ENCODE measurements at places on chromosomes 16 and 17.
A peak's percentile ranks its signal among the peaks of the same experiment; 100 is the strongest.

DNA sequence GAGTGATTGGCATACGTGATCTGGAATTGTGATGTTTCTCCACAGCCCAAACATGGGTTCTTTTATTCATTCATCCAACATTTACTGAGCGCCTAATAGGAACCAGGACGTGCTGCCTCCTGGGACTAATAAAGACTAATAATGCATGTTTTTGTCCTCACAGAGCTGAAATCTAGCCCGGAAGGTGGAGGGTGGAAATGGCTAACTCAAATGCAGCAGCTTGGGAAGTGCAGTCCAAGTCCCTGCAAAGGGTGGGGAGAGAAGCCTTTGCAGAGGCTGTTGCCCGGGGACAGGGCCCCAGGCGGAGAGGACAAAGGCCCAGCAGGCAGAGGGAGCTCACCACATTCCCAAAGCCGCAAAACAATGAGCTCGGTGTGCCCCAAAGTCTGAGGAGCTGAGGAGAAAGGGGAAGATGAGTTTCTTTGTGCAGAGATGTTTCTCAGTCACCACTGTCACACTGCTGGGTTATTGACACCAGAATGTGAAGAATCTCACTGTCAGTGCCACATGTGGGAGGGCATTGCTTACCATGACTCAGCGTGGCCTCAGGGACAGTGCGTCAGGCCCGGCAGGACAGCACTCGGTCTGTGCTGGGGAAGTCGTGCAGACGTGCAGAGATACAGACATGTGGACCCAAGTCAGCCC, 118.2 kb upstream of the CHMP6 start:
- DNase-seq = no peak

DNA sequence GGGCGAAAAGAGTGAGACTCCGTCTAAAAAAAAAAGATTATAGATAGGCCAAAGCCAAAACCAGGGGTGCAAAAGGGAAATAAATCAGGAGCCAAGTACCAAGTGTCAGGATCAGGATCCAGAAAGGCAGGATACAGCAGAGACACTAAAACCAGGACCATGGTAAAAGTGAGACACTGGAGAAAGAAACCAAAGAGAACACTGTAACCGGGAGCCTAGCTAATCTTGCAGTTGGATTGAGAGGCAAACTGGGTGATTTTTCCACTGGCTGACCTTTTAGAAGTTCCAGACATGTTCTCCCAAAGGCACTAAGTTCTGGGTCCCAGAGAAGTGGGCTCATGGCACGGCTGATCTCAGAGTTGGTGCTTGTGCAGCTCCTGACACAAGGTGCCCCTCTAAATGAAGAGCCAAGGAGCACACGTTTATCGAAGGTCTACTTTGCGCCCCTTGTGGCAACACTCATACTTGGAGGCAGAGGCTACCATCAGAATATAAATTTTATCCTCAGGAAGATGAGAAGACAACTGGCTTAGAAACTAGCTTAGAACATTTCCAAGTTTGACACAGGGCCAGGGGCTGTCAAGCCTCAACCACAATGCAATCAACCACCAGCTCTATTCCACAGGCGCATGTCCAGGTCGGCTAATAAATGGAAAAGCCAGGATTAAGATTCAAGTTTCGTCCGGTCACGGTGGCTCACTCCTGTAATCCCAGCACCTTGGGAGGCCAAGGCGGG, 27.5 kb upstream of the HELZ start:
- no peak for DNase-seq

- no peak for DNase-seq
These were observed 1084.4 kb upstream of the RBFOX1 start for GRCh38 chr16:6248199-6248598.

DNA sequence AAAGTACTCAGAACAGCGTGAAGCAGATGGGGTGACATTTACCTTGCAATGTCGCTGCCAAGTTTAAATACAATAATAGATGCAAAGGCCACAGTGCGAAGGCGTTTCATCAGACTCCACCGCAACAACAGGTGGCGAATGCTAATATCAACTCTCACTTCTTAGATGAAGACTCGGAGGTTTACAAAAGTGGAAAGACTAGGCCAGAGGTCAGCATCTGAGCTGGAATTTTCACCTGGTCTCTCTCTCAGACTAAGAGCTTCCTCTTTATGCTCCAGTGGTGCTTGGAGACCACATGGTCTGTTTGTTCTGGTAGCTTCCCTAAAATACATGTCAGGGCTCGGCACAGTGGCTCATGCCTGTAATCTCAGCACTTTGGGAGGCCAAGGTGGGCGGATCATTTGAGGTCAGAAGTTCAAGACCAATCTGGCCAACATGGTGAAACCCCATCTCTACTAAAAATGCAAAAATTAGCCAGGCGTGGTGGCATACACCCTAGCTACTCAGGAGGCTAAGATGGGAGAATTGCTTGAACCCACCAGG, 169.1 kb downstream of the XYLT1 start:
- no peak for DNase-seq

DNA sequence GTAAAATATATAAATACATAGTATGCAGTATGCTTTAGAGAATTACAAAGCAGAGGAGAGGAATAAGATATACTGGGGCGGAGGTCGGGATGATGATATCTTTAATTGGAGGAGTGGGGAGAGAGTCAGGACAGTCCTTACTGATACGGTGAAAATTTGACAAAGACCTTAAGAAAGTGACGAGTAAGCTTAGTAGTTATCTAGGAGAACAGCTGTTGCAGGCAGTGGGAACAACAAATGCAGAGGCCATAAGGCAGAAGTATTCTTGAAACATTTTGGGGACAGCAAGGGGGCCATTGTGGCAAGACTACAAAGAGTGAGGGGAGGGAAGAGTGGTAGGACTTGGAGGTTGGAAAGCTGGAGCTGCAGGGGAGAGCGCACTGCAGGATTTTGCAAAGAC, 22.3 kb upstream of the CDC6 start:
- no peak for DNase-seq

DNA sequence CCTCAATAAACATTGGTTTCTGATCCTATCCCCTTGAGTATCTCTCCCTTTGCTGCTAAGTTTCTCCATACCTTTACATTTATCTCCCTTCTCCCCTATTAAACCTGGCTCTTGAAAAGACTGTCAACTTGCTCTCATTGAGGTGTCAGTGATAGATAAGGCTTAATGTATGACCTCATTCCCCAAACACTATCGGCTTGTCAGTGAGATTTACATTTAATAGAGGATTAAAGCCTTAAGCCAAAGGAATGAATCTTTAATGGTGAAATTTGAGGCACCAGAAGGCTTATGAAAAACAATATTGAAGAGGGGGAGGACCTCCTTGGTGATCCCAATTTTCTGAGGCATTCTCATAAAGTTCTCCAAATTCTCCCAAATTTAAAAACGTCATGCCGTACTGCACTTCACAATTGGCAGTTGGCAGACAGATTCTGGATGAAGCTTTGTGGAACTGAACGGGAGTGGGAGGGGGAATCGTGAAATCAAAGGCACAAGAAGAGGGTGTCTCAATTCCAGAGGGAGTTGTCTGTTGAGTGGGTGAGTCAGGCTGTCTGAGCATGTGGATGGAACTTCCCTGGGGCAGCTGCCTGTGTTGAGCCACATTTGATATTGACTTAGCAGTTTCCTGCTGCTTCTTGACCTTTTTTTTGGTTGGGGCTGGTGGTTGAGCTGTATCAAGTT, 478.8 kb downstream of the NPIPA7 start:
- no peak for DNase-seq

- DNase-seq = no peak
These were observed 16.3 kb upstream of the CDH15 start for GRCh38 chr16:89155184-89155679.

- no peak for DNase-seq
These were observed 729 bp downstream of the DDX28 start for GRCh38 chr16:68022278-68022727.

- no peak for DNase-seq
These were observed 2.3 kb downstream of the NGFR start for GRCh38 chr17:49497148-49498028.

DNA sequence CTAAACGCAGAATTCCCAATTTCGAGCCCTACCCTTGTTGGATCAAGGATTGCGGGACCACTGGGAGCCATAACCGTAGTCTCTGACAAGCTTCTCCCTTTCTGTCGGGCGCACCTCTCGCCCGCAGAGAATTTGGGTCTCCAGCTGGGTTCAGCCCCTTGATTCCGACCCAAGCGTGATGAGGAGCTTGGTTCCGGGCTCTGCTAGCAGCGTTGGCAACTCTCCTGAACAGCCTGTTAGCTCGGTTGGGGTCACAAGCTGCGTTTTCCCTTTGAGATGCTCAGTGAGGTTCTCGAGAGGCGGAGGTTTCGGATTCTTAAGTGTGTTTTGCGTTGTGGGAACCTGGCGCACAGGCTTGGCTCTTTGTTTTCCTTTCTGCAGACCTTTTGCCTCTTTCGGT, 655 bp downstream of the ATXN1L start:
- peak; percentile 31 for DNase-seq

DNA sequence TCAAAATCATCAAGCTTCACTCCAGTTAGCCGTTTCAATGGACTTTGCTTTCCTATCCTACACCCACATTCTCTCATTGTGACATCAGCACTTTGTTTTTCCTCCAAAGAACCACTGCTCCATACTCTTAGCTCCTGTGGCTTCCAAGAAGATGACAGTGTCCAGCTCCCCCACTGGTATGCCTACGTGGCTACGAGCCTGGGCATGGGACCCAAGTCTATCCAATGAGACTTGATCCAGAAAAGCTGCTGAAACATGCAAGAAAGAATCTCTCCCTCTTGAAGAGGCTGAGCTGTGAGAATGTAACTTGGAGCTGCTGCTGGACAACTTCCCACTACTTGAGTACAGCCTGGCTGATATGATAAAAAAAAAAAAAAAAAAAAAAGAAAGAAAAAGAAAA, 9.4 kb downstream of the TOX3 start:
- no peak for DNase-seq

- DNase-seq = no peak
These were observed 47.8 kb upstream of the ZC3H18 start for GRCh38 chr16:88522276-88522949.

GRCh38 chr16:2082171-2082982, 34.6 kb downstream of the TSC2 start:
- DNase-seq = no peak

- peak; percentile 50 for DNase-seq
These were observed 516 bp downstream of the CPNE2 start for GRCh38 chr16:57092786-57093411.

DNA sequence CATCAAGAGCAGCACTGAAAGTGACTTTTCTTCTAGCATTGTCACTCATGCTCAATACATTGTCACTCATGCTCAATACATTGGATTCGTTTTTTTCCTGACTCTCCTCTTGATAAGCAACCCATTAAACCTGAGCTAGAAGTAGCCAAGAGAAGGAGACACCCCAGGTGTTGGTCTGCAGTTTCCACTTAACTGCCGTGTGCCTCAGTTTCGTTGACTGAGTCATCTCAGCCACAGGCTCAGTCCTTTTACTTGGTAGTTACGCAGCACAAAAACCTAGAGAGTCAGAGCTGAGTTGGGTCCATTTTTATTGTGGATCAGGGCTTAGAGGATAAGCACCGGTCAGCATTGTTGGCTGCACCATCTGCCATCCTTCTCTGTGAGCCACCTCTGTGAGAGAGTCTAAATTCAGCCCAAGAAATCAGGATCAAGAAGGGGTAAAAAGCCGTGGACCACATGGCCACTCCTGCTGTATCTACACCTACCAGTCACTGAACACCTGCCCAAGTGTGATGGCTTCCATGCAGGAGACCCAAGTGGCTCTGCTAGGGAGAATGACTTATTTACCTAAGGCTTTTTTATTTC, 11.3 kb downstream of the GINS2 start:
- no peak for DNase-seq

GRCh38 chr16:1678500-1679098, 520 bp downstream of the JPT2 start:
- DNase-seq = peak; percentile 39

GRCh38 chr17:79600071-79600470, 10.8 kb downstream of the RBFOX3 start:
- DNase-seq = no peak

GRCh38 chr17:9783050-9783449, 8.3 kb downstream of the DHRS7C start:
- DNase-seq = no peak

DNA sequence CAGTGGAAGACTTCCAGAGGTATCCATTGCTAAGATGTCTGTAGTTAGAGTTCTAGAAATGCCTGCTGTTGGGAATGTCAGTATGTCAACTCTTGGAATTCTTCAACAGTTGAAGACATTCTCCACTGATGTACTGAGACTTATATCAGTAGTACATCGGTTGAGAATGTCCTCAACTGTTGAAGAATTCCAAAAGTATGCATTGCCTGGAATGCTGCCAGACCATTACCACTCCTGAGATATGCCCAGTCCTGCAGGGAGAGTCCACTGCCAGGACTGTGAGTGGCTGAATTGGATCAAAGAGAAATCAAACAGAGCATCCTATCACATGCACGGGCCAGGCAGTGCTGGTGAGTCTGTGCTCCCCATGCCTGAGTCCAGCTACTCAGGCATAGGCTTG, 42.0 kb downstream of the IL21R start:
- no peak for DNase-seq

DNA sequence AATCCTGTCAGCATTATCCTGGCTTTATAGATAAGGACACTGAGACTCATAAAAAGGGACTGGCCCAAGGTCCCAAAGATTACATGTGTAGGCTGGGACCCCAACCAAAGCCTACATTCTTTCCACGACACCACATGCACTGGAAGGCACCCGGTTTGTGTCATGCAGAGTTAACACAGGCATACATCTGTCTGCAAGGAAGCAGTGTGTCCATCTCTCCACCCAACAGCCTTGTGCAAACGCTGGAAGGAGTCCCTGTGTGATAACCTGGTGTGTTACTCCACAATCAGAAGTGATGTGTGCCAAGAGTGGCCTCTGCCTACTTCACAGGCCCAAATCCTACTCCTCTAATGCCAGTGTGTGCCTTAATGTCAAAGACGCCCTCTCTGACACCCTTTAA, 139.8 kb downstream of the PARN start:
- DNase-seq = no peak

DNA sequence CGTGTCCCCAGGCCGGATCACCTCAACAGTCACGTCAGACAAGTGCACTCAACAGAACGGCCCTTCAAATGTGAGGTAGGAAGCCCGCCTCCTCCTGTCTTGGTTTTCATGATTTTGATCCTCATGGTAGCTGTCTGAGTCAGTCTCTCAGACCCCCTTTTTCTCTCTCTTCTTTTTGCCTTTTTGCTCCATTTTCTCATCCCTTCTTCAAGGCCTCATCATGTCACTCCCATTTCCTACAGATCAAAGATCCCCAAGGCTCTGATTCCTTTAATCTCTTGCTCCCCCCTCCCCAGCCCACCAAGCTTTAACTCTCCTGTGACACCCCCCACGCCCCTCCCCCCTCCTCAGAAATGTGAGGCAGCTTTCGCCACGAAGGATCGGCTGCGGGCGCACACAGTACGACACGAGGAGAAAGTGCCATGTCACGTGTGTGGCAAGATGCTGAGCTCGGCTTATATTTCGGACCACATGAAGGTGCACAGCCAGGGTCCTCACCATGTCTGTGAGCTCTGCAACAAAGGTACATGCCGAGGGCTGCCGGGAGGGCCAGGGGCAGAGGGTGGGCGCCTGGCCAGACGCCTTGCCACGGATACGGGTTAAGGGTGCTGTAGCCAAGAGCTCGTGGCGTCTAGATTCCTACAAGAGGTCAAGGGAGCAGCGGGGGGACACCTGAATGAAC, 2.0 kb downstream of the MAZ start:
- peak; percentile 47 for DNase-seq
